ENCODE measurements at places on chromosomes 1 and 21. TPM values are rescaled to one million over a fixed set of nuclear protein-coding genes. Genes with fewer than 3 reads are reported as not detected.

HSPB7 gene
- total RNA-seq: not detected

ACTN2 gene
- total RNA-seq: 0.28 TPM

LRRC53 gene
- not detected for total RNA-seq

- DNase-seq: no peak
Observed at GRCh38 chr1:1918901-1919303, at the start of gene TMEM52. TMEM52 (minus strand) TSS chr1:1919279; CDS start chr1:1919265, 14 bp downstream.

DNA sequence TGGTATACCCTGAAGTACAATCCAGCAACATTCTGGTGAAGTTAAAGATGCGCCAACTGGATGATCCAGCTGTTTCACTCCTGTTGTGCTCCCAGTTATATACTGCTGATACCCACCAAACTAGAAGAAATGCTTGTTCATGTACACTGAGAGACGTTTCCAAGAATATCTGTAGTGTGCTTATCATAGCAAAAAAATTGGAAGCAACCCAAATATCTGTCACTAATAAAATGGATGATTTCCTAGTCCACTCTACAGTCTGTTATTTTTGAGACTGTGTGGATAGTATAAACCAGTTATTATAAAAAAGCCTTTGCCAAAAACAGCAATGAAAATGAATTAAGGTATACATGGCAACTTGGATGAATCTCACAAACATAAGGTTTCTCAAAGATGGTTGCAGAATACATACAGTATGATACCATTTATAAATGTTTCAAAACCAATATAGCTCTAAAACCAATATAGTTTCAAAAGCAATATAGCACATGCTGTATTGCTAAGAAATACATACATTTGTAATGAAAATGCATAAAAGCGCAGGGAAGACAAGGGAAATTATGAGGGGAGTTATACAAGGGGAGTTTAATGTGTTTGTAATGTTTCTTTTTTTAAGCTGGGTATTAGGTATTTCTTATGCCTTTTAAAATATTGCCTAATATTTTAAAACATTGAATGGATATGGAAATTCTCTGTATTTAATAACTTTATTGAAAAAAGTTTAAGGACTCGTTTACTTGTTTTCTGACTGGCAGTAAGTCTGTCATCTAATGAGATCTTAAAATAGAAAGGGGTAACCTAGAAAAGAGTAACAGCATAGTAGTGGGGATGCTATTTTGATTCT, 36.5 kb downstream of the GPSM2 start:
- no peak for DNase-seq

DNA sequence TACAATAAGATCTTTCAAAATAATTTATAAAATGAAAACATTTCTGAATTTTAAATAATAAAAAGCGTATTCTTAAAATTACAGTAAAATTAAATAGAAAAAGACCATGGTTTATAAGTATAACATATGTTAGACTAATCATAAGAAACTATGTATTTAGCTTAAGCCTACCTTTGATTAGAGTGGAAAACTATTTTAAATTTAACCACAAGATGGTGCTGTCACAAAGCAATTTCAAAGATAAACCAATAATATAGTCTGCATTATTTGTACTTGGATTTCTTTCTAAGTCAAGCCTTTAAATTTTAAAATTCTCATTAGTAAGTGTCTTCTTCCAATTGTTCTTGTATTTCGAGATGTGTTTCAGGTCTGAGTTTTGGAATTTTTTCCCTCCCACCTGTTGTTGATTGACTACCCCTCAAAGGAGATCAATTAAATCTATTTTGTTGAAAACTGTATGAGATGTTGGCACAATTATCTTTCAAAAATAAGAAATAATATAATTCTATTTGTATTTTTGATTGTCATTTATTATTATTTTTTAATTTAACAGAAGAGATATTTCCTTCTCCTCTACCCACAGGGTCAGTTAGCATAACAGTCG, 459.8 kb downstream of the KCNT2 start:
- DNase-seq: no peak

- no peak for DNase-seq
Observed at GRCh38 chr1:2025491-2025981, 6.4 kb downstream of the GABRD start.

- no peak for DNase-seq
Observed at GRCh38 chr1:56755911-56756310, 63.3 kb downstream of the FYB2 start.
